ENCODE measurements at places on chromosomes 2 and 18. TPM values are rescaled to one million over a fixed set of nuclear protein-coding genes. Genes with fewer than 3 reads are reported as not detected.

GRCh38 chr2:160207804-160208654 lies 8.0 kb upstream of the ITGB6 start:
- no peaks in the 10 kb centered on the region for H3K36me3 ChIP-seq
- peak overlapping the region; percentile 82 for H3K27ac ChIP-seq
- H3K4me3 ChIP-seq: no peak overlapping the region
- peak; percentile 93 for DNase-seq
- peaks cover 39% of the 10 kb centered on the region for H3K4me1 ChIP-seq

DNA sequence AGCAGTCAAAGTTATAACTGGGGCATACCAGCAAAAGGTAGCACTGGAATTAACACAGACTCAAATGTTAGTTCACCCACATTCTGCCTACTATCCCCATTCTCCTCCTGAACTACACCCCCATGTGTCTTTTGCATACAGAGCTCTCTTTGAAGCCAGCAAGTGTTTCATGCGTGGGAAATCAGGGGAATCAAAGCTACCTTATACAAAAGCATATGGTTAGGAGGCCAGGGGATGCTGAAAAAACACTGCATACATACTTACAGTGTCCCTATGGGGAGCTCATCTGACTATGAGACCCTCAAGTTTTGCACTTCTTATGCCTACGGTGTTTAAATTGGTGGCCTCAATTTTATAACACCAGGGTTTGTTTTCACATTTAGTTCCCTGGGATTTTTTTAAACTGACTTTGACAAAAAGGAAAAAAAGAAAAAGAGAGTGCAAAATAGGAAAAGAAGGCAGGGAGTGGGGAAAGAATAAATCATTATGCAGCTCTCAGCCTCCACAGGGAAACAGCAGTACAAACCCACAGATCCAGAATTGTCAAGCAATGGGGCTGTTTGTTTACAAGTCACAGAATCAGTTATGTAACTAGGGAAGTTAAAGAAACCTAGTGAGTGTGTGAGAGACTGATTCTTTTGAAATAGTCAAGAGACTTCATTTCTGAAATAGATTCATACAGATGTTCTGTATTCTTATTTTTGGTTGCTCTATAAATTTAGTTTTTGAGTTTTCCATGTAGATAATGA lies 20.1 kb upstream of the PPP3R1 start:
- H3K27me3 ChIP-seq: no peaks in the 10 kb centered on the region
- no peaks in the 10 kb centered on the region for H3K4me1 ChIP-seq
- H3K27ac ChIP-seq: no peak overlapping the region
- H3K4me3 ChIP-seq: no peak overlapping the region
- DNase-seq: no peak
- no peaks in the 10 kb centered on the region for H3K36me3 ChIP-seq

DNA sequence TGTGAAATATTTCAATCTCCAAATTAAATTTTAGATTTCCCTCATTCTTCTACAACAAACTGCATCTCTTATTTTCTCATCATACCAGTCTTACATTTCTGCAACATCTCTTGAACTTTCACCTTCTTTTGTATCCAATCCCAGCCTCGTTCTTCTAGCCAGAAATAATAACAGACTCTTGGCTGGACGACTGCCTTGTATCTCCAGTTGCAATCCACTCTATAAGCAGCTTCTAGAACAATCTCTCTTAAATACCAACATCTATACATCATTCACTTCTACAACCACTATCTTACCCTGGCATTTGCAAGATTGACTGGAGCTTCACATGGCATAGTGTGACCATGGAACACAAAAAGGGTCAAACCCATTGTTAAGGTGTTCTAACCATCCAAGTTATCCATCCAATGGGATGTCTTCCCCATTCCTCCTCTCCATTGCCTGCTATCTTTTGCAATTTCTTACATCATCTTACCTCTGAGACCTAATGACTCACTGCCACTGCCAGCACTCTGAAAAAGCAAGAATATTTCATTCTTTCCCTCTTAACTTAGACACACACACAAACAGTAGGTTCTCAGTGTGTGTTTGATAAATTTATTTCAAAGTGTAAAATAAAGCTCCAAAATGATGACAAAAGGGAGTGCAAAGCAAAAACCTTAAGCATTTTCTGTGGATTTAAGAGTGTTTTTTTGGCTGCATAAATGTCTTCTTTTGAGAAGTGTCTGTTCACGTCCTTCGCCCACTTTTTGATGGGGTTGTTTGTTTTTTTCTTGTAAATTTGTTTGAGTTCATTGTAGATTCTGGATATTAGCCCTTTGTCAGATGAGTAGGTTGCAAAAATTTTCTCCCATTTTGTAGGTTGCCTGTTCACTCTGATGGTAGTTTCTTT lies 145.6 kb downstream of the METTL4 start:
- no peak overlapping the region for H3K27ac ChIP-seq
- no peak overlapping the region for H3K4me3 ChIP-seq
- no peak for DNase-seq
- no peaks in the 10 kb centered on the region for H3K27me3 ChIP-seq
- no peaks in the 10 kb centered on the region for H3K4me1 ChIP-seq

DNA sequence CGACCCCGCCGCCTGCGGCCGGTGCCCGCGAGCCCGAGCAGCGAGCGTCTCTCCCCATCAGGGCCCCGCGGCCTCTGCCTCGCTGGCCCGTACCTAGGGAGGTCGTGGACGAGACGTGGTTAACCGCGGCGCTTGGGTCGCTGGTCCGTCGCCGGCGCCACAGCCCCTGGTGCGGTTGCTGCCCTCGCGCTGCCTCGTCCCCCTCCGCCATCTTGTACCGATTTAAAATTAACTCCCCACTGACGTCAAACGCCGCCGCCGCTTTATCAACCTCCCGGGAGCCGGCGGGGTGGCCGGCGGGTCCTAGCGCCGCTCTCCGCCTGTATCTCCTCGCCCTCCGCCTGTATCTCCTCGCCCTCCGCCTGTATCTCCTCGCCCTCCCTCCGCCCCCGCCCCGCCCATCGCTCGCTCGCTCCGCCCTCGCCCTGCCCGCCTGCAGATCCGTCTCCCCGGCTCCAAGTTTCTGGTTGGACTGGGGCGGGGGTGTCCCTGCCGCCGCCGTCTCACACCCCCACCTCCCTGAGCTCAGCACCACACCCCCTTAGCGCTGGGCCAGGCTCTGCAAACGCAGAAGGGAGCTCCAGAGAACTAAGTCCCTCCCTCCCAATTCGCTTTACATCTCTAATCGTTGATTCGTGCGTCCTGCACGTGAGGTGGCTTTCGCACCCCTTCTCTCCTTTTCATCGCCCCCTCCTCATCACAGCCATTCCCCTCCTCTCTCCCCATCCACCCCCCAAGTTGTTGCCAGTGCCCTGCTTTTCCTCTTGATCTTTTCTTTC lies at the start of gene ATL2:
TSS of gene ATL2 (minus strand) at position 224 of the 779 bp plus-strand sequence. CDS start at position 211, 13 bp downstream.
- peak within 1 kb of the TSS; percentile 98 for H3K27ac ChIP-seq
- H3K4me3 ChIP-seq: peak within 1 kb of the TSS; percentile 91
- no peaks in the 10 kb centered on the region for H3K27me3 ChIP-seq
- peak; percentile 96 for DNase-seq
- no peaks in the 10 kb centered on the region for H3K36me3 ChIP-seq

DNA sequence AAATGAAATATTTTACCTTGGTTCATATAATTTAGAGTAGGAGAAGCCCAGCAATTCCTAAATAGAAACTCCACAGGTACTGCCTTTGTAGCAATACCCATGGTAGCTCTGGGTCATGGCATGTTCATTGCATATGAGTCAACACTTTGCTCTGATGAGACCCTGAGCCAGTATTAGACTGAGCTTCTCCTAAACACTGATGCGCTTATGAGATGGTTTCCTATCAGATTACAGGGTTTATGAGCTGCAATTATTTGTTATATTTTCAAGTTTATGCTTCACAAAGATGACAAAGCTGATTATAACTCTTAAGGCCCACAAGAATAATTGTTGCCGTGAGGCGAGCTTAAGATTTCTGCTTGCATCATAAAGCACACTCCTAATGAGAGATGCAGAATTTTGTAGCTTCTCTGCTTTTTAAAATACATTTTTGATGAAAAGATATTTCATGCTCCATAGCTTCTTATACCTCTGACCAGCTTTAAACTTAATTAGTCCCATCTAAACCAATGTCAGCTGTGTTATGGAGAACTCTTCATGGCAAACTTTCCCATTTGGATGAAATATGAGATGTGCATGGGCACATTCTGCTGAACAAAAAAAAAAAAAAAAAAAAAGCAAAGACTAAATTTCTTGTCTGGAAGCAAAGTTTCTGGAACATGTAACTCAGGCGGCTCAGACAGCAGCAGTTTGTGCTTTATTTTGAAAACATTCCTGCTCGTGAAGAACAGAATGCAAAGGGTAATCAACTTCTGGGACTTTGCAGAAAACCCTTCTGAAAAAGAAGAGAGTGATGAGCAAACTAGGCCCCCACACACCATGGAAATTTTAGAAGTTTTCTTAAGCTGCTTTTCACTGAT lies 162.6 kb downstream of the KCNE4 start:
- no peaks in the 10 kb centered on the region for H3K27me3 ChIP-seq
- H3K4me3 ChIP-seq: no peak overlapping the region
- DNase-seq: no peak

DNA sequence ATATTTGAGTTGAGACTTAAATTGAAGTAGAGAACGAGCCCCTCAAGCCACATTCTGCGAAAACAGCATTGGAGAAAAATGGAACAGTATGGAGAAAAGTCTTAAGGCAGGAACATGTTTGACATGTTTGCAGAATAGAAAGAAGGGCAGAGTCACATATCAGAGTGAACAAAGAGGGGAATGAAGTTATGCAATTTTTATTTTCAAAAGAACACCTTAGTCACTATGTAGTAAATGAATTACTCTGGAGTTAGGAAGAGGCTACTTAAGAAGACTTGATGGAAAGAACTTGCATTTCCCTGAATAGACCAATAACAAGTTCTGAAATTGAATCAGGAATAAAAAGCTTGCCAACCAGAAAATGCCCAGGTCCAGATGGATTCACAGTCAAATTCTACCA lies 391.4 kb upstream of the CDH19 start:
- no peaks in the 10 kb centered on the region for H3K27me3 ChIP-seq

DNA sequence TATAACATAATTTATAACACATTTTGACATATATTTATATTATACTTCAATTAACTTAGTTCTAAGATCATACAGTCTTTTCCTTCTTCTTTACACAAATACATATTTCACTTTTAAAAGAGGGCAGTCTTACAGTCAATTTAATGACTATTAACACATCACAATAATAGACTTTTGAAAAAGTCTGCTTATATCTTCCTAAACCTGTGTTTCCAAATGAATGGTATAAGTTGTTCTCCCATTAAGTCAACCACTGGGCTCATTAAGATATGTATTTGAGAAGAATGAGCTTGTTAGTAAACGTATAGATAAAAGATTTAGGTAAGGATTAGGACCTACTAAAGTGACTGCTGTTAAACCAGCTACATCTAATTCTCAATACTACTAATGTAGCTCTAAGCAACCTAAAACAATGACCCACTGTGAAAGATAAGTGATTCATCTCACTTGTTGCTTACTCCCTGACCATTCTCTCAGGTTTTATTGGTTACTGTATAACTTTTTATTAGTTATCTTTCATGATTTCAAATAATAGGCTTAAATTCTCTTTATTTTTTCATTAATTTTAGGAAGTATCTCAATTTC lies 27.0 kb downstream of the SLC40A1 start:
- DNase-seq: no peak
- H3K4me1 ChIP-seq: no peaks in the 10 kb centered on the region
- no peaks in the 10 kb centered on the region for H3K36me3 ChIP-seq

GRCh38 chr2:85593023-85593422 lies 2.5 kb upstream of the RNF181 start:
- DNase-seq: no peak
- H3K4me1 ChIP-seq: peaks cover 64% of the 10 kb centered on the region
- H3K27me3 ChIP-seq: no peaks in the 10 kb centered on the region
- no peak overlapping the region for H3K27ac ChIP-seq
- H3K4me3 ChIP-seq: no peak overlapping the region

DNA sequence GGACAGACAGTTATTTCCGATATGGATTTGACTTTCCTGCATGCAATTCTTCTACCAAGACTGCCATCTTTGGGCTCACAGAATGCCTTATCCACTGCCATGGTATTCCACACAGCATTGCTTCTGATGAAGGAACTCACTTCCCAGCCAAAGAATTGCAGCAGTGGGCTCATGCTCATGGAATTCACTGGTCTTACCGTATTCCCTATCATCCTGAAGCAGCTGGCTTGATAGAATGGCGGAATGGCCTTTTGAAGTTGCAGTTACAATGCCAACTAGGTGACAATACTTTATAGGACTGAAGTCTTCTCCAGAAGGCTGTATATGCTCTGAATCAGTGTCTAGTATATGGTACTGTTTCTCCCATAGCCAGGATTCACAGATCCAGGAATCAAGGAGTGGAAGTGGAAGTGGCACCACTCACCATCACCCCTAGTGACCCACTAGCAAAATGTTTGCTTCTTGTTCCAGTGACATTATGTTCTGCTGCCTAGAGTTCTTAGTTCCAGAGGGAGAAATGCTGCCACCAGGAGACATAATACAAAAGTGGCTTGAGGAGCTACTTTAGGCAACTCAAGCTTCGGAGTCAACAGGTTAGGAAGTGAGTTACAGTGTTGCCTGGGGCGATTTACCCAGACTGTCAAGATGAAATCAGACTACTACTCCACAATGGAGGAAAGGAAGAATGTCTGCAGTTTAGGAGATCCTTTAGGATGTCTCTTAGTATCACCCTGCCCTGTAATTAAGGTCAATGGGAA lies 23.8 kb upstream of the SMAD4 start:
- no peaks in the 10 kb centered on the region for H3K27me3 ChIP-seq
- DNase-seq: no peak
- no peaks in the 10 kb centered on the region for H3K4me1 ChIP-seq
- no peak overlapping the region for H3K4me3 ChIP-seq

DNA sequence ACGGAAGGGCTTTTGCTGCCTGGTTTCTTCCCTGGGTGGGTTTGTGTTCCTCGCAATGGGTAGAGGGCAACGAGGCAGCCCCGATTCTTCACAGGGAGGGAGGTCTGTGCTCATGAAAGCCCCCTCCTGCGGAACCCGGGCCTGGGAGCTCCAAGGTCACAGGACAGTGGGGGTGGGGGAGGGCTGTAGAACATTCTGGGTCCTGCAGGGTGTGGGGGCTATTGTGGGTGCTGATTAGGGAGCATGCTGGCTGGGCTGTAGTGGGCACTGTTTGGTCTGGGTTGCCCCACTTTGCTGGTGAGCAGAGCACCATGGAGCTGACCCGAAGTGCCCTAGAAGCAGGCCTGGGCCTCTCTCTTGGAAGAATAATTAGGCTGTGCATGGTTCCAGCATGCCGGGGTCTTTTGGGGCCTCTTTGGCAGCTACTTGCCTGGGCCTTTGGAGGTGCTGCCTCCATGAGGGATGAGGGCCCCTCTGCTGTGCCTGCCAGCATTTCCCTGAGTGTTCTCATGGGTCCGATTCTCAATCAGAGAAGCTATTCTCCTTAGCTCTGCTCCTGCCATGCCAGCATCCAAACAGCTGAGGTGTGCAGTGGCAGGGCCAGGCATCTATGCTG lies 232.2 kb upstream of the HS6ST1 start:
- no peak overlapping the region for H3K27ac ChIP-seq
- DNase-seq: no peak
- no peaks in the 10 kb centered on the region for H3K27me3 ChIP-seq
- no peaks in the 10 kb centered on the region for H3K36me3 ChIP-seq

GRCh38 chr2:43210467-43211303 lies 15.7 kb downstream of the ZFP36L2 start:
- H3K4me1 ChIP-seq: no peaks in the 10 kb centered on the region
- H3K4me3 ChIP-seq: no peak overlapping the region
- no peaks in the 10 kb centered on the region for H3K36me3 ChIP-seq
- no peak for DNase-seq
- no peaks in the 10 kb centered on the region for H3K27me3 ChIP-seq
- H3K27ac ChIP-seq: no peak overlapping the region

OBSL1 gene
- total RNA-seq: 200 TPM

TDRD15 gene
- total RNA-seq: under 0.01 TPM

NABP1 gene
- total RNA-seq: 5.7 TPM

DOK6 gene
- 2.1 TPM for total RNA-seq

UCN gene
- total RNA-seq: 2.4 TPM

Measured in thyroid gland (tissue), 4 donors.